ENCODE measurements at places on chromosomes 6 and 20.

GRCh38 chr20:35150846-35151579 is 3.9 kb upstream of the EDEM2 start:
- DNase-seq, result no peak

DNA sequence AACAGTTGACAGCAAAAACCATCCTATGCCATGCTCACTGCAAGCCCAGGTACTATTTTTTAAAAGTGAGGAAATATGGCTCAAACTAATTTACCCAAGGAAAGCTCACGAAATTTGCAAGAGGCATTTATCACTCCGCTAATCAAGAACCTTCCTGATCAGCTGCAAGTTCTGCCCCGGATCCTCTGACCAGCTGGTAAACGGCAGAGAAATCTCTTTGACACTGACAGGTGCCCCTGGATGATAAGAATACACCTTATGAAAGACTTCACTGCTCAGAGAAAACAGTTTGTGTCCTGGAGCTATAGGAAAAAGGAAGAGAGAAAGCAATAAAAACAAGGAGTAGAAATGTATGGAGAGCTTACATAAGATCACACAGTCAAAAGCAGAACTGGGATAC is 6.4 kb downstream of the CNKSR3 start:
- DNase-seq, result no peak

GRCh38 chr6:120395330-120395729 is 939.0 kb downstream of the TBC1D32 start:
- no peak for DNase-seq

- DNase-seq, result no peak
These were observed 87.3 kb downstream of the PLCB1 start for GRCh38 chr20:8219403-8219802.

GRCh38 chr6:1630771-1631217 is 21.1 kb downstream of the FOXC1 start:
- no peak for DNase-seq

- DNase-seq, result no peak
These were observed 88.9 kb downstream of the GINS1 start for GRCh38 chr20:25496165-25496967.

DNA sequence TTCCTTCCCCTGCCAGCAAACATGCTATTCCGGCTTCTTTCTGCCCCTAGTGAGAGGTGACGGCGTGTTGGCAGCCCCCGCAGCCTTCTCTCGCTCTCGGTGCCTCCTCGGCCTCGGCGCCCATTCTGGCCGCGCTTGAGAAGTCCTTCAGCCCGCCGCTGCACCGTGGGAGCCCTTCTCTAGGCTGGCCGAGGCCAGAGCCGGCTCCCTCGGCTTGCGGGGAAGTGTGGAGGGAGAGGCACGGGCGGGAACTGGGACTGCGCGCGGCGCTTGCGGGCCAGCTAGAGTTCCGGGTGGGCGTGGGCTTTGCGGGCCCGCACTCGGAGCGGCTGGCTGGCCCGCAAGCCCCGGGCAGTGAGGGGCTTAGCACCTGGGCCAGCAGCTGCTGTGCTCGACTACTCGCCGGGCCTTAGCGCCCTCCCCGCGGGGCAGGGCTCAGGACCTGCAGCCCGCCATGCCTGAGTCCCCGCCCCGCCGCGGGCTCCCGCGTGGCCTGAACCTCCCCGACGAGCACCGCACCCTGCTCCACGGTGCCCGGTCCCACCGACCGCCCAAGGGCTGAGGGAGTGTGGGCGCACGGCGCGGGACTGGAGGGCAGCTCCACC is 20.0 kb upstream of the PXDC1 start:
- DNase-seq, result no peak

DNA sequence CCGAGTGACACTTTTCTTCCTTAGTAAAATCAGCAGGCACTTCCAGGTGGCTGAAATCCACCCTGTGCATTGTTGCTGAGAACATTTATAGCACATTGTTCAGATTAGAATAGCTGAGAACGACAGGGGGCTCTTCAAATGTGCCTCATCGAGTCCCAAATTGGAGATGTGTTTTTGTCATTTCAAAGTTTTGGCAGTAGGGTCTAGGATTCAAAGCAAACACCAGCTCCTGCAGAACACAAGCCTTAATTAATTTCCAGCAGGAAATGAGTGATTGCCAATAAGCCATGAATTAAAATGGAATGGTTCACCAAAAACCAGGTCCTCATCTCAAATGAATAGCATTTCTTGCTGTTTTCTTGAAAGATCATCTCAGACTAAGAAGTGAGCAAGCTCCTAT is 171.6 kb downstream of the PLCB1 start:
- DNase-seq, result no peak

- DNase-seq, result no peak
These were observed 161.0 kb upstream of the LAMP5 start for GRCh38 chr20:9353180-9353915.

DNA sequence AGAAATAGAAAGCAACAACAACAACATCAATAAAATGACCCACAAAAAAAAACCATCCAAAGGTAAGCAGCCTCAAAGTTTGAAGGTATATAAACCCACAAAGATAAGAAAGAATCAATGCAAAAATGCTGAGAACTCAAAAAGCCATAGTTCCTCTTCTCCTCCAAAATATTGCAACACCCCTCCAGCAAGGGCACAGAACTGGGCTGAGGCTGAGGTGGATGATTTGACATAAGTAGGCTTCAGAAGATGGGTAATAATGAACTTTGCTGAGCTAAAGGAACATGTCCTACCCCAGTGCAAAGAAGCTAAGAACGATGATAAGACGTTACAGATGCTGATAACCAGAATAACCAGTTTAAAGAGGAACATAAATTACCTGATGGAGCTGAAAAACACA is 188.8 kb upstream of the BTBD3 start:
- no peak for DNase-seq

DNA sequence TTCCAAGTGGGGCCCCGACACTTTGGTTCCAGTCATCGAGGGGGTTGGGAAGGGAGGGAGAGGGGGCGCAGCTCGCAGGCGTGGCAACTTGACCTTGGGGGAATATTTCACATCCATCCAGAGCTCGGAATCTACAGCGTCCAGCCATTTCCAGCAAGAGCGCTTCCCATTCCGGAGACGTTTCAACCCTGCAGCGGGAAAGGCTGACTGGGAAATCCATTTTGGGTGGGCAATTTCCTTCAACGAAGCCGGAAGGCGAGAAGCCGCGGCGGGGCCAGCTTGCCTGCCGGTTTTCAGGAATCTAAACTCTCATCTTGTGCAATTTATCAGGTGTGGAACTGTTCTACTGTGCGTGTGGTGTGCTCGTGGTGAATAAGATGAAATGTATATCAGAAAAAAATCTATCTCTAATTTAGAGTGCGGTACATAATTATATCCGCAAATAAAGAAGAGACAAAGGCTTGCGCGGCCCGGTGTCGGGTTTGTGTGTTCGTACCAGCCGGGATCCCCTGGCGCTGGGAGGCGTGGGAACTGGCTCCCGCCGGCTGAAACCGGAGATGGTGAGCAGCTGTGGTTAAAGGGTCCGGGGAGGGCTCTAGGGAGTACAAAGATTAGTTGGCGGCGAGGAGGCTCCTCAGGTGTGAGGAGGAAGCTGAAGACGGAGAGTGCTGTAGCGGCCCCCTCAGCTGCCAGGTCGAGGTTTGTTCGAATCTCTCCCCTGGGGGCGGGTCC is 4.8 kb downstream of the SLC32A1 start:
- DNase-seq, result no peak

DNA sequence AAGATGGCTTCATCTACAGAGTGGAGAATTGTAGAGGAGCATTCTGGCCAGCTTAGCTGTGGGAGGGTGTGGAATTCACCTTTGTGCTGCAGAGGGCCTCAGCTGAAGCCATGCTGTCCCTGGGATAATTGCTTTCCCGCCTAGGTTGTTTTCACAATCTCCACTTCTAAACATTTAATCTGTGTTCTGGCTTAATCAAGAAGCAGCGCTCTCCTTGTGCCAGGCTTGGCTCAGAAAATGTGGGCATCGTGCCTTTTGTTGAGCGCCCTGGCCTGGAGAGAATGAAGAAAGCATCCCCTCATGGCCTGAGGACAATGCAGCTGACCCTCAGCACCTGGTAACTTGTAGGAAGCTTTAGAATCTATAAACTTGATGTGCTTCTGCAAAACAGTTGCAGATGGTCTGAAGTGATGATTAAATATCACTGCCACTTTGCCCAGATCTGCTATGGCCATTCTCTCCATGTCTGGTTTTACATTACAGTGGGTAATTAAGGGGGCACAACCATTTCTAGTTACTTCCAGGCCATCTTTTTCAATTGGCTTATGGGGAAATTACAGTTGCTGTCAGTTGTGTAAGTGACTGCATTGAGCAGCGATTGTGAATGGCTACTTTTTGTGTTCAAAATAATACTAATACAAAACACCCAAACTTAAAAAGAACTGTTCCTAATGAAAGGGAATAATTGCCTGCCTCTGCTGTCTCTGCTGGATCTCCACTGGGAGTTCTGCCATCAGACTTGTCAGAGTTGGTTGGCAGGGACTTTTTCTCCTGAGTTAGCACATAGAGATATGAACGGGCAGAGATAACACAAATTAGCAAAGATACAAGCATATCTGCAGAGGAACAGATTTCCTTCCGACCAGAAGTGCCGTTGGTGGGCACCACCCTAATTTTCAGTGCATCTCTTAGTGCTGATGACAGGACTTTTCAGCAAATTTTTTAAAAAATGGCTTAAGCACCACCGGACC is 18.4 kb downstream of the CTNNBL1 start:
- DNase-seq, result no peak

DNA sequence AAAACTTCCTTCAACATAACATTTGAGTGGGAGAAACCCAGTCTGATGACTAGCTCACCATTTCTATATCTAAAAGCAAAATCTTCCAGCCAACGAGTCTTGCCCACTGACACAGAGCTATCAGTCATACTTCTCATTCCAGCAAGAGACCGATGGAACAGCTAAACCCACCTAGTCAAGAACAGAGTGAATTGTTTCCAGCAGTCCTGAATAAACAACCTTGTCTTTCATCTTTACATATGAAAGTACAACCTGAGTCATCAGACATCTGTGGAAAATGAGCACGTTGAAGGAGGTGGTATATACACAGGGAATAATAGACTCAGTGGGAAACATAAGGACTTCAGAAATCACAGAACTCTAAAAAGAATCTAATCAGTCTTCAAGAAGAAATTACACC is 23.8 kb downstream of the NRSN1 start:
- DNase-seq, result no peak

GRCh38 chr20:9617940-9618339 is 103.5 kb downstream of the LAMP5 start:
- peak; percentile 65 for DNase-seq

DNA sequence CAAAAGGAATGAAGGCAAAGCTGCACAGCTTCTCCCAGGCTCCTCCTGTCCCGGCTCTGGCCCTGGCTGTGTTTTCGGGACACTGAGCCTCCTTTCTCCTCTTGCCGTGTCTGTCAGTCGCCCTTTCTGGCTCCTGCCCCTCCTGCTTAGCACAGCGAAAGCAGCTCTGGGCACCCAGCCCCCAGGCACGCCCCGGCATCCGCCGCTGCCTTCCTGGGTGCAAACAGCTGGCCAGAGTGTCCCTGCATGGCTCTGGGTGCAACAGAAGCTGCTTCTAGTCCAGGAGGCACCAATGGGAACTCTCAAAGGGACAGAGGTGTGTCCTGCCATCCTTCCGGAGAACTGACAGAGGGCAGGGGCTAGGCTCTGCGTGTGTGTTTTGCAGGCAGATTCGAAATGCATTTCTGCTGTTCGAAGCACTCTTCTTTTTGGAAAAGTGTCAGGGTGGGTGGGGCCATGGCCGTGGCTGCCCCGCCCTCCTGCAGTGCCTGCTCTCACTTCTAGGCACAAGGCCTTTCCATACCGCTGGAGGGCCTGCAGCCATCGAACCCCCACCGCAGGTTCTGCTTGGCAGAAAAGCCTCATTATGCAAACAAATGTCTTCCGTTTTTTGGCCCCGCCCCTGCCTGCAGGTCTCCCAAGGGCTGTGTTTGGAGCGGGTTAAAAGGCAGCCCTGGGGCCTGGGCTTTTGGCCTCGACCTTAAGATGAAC is 15.5 kb downstream of the COL9A3 start:
- no peak for DNase-seq

- DNase-seq, result no peak
These were observed 29.5 kb downstream of the RIOK1 start for GRCh38 chr6:7419065-7419464.

- DNase-seq, result no peak
These were observed 315.6 kb upstream of the QKI start for GRCh38 chr6:163098827-163099479.

DNA sequence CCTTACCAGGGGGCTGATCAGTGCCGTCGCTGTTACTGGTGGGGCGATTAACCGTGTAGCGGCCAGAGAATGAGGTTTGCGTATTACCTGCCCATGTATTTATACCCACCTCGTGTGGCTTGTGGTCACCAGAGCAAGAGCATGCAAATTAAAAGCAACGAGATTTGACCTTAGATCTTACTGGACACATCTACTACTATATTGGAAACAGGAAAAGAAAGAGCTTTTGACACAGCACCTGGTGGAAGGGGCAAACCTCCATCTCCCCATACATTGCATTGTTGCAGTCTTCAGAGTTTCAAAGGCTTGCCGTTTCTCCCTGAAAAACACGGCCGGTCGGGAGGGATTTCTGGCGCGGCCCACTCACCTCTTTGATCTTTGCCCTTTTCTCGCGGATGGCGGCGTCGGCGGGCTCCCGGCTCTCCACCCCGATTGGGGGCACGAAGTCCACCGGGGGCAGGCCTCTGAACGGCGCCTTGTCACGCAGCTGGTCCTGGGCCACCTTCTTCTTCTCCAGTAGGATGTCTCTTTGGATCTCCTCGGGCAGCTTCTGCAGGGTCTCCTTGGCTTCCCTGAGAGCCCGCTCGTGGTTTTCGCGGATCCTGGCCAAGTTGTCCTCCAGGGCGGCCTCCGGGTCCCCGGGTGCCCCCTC is 1.3 kb downstream of the MAN1A1 start:
- DNase-seq, result peak; percentile 40

DNA sequence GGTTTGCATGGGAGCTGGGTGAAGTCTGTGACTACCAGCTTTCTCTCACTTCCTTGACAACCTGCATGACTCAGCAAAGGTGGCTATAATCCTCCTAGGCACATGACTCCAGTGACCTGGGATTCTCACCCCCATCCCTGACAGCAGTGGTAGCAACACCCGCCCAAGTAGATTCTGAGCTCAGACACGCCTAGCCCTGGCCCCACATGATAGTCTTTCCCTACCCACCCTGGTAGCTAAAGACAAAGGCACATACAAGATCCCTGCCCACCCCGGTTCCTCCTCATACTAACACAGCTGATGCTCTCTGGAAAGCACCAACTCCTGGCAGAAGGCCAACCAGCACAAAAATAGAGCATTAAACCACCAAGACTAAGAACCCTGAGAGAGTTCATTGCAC is 25.9 kb upstream of the CRISP1 start:
- DNase-seq, result no peak

DNA sequence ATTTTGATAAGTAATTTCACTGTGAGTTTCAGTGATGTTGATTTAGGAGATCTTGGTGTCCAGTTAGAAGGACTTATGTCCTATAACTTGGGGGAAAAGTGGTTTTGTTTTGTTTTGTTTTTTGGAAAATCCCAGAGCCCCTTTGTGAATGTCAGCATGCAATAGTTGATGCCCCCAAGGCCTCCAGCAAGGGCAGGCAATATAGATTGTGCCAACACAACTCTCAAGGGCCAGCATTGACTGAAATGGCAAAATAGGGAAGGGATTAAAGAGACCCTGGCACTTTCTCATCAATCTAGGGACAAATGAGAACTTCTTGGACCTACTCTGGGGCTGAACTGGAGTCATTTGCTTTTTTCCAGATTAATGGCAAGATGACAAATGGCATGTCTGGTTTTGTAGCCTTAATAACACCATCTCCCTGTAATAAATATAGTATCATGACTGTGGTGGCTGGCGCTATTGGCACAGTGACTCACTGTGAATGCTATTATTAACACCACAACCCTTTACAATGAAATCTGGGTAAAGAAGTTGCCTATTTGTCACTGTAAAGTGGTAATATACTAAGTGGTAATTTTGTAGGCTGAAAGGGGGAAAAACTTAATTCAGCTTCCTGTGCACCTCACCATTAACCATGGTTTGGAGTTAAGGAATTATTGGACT is 51.8 kb downstream of the ABRACL start:
- DNase-seq, result no peak
